ENCODE measurements at places on chromosomes 11 and 22.

DNA sequence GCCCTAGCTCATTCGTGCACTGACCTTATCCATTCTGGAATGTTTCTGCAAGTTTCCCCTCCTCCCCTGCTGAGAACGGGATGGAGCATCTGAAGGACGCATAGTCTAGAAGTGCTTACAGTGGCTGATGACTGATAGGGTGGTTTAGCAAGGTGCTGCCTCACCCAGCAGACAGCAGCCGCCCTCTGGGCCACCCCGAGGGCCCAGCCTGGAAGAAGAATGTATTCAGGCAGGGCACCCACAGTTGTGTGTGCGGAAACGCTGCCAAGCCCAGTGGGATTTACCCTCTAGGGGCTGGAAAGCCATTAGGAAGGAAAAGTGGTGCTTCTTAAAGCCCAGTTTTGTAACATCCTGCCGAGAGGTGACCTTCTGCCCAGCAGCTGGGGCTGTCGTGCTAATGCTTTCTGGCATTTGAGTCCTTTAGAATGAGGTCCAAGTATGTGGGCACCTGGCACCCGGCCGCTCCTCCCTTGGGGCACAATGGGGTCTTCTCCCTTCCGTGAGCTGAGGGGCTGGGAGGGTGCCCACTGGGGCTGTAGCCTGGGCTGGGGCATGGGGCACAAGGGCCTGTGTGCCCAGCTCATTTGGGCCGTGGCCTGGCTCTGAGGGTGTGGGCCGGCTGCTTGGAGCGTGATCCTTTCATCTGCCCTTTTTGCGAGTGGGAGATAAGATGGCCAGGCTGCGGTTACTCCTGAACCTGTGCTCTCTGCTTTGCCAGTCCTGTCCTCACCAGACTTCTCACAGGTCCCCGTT is 14.4 kb downstream of the FBLN1 start:
- no peak for DNase-seq

GRCh38 chr22:19065298-19065859 is 56.8 kb downstream of the DGCR2 start:
- peak; percentile 11 for DNase-seq

- DNase-seq = peak; percentile 89
Measured at GRCh38 chr11:10304495-10305261, at the start of gene ADM. ADM (plus strand) TSS chr11:10305073; CDS start chr11:10305701, 628 bp downstream.

DNA sequence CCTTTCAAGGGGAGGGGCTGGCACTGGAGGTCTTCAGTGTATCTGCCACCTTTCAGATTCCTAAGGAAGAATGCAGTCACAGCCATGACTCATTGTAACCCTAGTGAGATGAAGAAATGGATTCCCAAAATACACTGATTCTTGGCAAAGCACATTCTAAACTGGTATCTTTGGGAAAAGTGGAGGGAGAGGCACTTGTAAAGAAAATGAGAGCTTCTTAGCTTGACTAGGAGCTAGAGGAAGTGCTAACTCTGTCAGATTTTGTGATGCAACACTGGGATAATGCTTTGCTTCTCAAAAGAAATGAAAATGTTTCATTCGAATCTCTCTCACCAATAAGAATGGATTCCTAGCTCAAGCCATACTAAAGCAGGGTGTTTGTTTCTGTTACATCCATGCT is 14.3 kb downstream of the NRIP3 start:
- no peak for DNase-seq
